H9 (cell line): ENCODE measurements at places on chromosomes 6 and 20.

DNA sequence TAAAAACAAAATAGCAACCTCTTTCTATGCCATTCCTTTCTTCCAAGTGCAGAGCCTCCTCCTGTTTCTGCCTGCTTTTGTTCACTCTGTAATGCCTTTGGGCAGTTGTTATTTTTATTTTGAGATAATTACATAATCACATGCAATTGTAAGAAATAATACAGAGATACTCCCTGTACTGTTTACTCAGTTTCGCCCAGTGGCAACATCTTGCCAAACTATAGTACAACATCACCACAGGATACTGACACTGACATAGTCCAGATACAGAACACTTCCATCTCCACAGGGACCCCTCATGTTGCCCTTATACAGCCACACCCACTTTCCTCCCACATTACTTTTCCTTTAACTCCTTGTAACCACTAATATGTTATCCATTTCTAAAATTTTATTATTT lies 59.7 kb downstream of the BANF2 start:
- DNase-seq, result no peak

- DNase-seq, result peak; percentile 99
Measured at GRCh38 chr6:41072836-41073202, at the start of gene NFYA. Gene NFYA (plus strand): TSS chr6:41072974. CDS start chr6:41079090, 6,116 bp downstream.

DNA sequence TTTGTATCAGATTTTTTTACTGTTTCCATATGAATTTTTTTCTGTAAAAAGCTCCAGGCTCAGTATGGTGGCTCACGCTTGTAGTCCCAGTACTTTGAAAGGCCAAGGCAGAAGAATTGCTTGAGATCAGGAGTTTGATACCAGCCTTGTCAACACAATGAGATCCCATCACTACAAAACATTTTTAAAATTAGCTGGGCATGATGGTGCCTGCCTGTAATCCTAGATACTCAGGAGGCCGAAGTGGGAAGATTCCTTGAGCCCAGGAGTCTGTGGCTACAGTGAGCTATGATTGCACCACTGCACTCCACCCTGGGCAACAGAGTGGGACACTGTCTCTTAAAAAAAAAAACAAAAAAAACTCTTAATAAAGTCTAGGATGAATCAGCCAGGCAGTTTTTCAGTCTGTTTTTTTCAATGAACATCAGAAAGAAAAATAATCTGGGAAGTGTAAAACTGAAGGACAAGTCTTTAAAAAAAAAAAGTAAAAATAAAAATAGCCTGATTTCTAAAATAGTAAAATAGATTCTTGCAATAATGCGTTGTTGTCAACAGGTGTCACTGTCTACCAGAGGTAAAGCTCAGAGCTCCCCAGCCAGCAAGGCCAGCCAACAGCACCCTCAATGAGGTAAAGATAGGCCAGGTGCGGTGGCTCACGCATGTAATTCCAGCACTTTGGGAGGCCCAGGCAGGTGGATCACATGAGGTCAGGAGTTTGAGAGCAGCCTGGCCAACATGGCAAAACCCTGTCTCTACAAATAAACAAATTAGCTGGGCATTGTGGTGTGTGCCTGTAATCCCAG lies 9.3 kb upstream of the ATG5 start:
- peak; percentile 72 for DNase-seq

DNA sequence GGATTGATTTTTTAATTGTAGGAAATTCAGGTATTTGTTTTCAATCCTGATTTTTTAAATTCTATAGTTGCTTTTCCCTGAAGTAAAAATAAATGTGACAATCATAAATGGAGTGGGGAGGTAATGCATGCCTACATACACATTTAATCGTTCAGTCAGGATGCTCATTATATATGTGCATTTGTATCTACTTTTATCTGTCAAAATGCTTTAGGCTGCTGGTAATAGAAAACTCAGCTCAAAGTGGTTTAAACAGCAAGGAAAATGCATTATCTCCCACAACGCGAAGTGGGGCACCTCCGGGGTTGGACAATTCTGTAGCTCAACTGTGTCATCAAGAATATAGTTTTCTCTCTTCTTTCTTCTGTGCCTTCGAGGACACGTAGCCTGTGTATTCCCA lies 116.4 kb upstream of the SASH1 start:
- DNase-seq, result no peak

GRCh38 chr20:63509088-63509564 lies 10.2 kb upstream of the EEF1A2 start:
- DNase-seq, result no peak

DNA sequence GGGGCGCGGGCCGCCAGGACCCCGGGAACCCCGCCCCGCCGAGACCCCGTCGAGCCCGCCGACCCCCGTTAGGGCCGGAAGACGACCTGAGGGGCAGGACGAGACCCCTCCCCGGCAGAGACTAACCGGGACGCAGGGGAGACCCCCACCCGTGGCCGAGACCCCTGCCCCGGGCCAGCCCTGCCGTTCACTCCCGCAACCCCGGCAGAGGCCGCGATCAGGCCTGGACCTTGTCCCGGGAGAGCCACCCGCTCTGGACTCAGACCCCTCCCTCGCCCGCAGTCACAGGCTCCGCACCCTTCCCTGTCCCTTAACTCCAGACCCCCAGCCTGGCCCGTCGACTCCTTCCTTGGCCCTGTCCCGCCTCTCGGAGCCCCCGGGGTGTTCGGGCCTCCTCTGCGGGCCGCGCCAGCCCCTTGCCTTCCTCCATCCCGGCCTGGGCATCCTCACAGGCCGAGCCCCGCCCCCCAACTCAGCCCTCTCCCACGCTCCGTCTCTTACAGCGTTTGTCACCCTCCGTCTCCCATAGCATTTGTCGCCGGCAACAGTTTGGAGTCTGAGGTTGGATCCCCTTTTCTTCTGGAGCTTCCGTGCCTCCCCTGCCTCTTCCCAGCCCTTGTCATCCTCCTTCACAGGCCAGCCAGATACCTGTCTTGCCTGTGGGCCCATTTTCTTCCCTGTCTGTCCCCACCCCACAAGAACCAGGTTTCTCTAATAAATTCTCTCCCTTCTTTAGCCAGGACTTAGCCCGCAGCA lies 569 bp downstream of the TCEA2 start:
- no peak for DNase-seq

DNA sequence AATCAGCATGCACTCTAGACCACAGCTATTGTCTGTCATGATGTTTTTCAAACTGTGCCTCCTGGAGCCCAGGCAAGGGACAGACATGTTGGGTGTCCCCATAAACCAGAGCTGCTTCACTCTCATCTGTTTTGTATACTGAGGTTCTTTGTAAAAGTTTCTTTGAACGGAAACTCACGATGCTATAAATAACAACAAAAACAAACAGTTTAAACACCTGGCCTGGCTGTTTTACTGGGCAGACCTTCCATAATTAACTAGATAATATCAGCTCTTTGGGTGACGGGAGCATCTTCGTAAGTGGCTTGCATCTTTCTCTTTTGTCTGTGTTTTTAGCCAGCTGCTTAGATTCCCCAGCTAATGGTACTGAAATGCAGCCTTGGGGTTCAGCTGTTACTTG lies 190.3 kb downstream of the ZDHHC14 start:
- DNase-seq, result no peak

GRCh38 chr6:19669206-19669605 lies 168.0 kb upstream of the ID4 start:
- DNase-seq, result no peak

GRCh38 chr20:64159711-64160110 lies 4.5 kb upstream of the MYT1 start:
- no peak for DNase-seq
